ENCODE measurements at places on chromosomes 7 and 10. TPM values are rescaled to one million over a fixed set of nuclear protein-coding genes. Genes with fewer than 3 reads are reported as not detected.

DNA sequence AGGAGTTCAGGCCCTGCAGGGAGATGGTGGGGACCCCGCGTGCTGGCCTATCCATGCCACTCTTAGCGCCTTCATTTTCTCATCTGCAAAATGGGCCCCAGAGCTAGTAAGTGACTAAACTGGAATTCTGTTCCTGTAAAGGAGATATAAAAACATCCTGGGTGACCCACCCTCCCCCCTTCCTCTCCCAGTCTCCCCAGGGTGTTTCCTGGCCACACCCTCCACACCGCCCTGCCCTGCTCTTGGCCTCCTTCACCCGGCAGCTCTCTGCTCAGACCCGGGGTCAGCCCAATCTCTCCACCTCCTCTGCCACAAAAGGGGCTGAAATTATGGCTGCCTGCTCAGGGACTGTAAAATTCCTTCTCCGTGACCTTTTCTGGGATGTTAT lies 70.7 kb downstream of the C10orf105 start:
- DNase-seq, result no peak

DNA sequence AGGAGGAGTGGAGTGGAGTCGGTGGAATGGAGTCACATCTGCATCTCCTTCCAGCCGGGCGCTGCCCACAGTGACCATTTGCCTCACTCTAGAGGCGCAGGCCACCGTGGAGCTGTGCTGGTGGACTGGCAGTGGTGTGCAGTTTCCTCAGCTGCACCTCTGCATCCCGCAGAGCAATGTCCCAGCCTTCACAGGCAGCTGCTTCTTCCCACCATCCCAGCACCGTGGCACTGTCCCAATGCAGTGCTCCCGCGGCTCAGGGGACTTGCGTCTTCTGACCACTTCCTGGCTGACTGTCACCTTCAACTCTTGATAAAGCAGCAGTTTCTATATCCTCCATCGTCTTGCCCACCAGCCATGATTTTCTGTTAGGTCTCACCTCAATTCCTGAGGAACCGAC lies 90.3 kb upstream of the SFMBT2 start:
- no peak for DNase-seq

DNA sequence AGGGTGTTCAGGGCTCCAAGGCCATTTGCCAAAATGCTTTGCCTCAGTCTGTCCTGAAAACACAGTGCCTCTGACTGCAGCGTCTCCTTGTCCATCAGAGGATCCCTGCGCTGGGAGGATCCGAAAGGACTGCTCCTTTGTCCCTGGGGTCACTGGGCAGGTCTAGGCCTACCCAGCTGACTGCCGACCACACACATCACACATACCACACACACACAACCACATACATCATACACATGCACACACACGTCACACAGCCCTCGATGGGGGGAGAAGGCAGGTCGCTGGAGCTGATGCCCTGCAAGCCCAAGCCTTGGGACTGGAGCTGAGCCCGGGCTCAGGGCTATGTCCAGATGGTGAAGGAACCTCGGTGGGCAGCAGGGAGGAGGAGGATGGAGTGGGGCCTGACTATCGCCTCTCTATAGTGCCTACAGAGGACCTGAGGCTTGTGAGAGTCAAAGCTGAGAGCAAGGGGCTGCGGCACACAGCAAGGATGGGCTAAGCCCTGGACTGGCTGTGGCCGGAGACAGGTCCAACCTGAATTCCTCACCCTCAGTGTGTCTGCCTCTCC lies 29.1 kb downstream of the GPRIN2 start:
- DNase-seq, result peak; percentile 10

GRCh38 chr7:105673367-105674084 lies 92.2 kb upstream of the EFCAB10 start:
- DNase-seq, result peak; percentile 84

GRCh38 chr7:51070151-51070550 lies 246.5 kb downstream of the COBL start:
- no peak for DNase-seq

DNA sequence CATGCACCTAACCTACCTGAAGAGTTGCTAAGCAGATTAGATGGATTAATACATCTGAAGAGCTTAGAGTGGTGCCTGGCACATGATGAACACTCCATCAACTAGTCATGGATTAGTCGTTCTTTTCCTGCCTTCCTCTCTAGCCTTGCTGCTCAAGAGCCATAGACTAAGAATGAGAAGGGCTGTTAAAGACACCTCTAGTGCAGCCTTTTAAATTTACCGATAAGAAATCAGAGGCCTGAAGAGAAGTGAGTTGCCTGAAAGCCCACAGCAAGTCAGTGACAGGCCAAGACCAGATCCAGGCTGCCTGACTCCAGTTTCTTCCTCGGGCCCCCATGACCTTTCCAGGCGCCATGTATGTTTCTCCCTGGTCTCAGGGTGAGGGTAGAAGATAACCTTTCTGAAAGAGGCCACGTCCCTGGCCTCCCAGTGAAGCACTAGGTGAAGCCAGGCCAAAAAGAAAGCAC lies 6.5 kb downstream of the TSPAN15 start:
- no peak for DNase-seq

- DNase-seq, result no peak
These were observed 21.1 kb downstream of the TMEM270 start for GRCh38 chr7:73882047-73882402.

DNA sequence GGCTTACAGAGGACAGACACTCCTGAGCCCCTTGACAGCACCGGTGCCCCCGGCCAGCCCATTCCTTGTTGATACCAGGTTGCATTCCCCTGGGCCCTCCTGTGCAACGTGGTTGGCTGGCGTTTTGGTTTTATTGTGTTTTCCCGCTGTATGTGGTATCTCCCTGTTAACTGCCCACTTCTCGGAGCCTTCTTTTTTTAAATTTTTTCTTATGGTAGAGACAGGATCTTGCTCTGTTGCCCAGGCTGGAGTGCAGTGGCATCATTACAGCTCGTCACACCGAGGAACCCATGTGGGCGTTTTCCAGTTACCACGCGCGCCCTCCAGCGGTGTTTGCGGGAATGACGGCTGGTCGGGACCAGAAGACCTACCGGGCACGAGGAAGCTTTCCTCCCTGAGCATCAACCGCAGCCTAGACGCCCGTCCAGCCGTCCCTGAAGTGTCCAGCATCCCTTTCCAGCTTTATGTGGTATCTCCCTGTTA lies 16.9 kb upstream of the ZFAND2A start:
- DNase-seq, result peak; percentile 65

GRCh38 chr10:86642499-86642898 lies 11.8 kb upstream of the OPN4 start:
- no peak for DNase-seq

Gene HOXA4
- 12.6 TPM for polyA plus RNA-seq

Gene TWIST1
- 17.9 TPM for polyA plus RNA-seq

Gene MEST
- 103 TPM for polyA plus RNA-seq

Gene RAMP3
- 57.7 TPM for polyA plus RNA-seq

Gene GIMAP1
- 1.5 TPM for polyA plus RNA-seq

Gene TEX36
- polyA plus RNA-seq, result not detected

All from adrenal gland (tissue), 19 donors.